ENCODE measurements at places on chromosomes 5 and 9.

GRCh38 chr5:119453040-119453373, 710 bp downstream of the HSD17B4 start:
- no peak for DNase-seq

GRCh38 chr5:144194144-144194543, 23.5 kb downstream of the KCTD16 start:
- DNase-seq: no peak

DNA sequence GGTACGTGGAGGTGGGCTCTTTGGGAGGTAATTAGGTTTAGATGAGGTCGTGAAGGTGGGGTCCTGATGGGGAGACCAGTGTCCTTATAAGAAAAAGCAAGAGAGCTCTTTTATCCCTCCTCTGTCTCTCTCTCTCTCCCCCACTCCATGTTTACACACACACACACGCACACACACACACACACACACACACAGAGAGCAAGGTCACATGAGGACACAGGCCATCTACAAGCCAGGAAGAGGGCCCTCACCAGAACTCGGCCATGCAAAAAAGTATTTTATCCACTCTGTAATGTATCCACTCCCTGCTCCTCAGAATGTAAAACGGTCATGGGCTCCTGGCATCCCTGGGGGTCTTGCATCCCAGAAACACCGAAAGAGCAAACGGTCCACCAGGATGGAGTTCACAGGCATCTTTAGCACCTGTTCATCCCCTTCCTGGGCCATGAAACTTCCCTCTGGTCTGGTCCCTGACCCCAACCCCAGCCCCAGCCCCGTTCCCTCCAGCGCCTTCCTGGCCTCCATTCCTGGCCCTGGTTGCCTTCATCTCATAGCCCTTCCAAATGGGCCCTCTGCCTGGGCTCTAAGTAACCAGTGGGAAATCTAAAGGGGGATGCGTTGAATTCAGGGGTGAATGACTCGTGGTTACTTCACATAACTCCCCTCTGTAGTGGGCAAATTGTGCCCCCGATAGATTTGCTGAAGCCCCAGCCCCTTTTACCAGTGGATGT, 88.8 kb downstream of the NSUN2 start:
- DNase-seq: no peak

- DNase-seq: no peak
Observed at GRCh38 chr5:68077349-68077894, 138.1 kb upstream of the PIK3R1 start.

DNA sequence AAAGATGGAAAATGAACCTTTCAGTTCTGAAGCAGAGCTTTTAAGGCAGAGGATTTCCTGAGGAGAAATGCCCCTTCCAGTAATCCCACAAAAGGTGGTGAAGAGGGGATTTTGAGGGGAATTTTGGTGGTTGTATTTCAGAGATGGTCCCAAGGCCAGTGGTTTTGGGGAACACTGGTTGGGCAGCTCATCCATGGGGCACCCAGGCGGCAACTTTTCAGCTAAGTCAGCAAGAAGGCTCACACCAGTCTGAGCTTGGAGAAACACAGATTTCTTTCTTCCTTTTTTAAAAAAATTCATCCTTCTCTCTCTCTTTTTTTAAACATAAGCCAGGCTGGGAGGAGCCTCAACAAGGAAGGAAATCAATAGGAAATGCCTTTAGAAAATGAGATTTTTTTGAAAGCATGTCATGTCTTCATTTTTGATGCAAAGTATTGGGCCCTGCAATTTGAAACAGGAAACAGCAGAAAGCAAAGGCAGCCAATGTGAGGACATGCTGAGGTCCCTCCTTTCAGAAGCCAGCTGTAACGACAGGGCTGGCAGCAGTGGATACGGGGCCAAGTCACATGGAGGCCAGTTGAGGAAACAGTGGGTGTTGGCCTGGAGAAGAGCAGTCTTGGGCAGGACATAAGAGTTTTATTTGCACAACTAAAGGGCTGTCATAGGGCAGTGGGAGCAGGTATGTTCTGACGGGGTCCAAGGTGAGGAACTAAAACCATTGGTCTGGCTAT, 155.3 kb upstream of the KLF4 start:
- no peak for DNase-seq

DNA sequence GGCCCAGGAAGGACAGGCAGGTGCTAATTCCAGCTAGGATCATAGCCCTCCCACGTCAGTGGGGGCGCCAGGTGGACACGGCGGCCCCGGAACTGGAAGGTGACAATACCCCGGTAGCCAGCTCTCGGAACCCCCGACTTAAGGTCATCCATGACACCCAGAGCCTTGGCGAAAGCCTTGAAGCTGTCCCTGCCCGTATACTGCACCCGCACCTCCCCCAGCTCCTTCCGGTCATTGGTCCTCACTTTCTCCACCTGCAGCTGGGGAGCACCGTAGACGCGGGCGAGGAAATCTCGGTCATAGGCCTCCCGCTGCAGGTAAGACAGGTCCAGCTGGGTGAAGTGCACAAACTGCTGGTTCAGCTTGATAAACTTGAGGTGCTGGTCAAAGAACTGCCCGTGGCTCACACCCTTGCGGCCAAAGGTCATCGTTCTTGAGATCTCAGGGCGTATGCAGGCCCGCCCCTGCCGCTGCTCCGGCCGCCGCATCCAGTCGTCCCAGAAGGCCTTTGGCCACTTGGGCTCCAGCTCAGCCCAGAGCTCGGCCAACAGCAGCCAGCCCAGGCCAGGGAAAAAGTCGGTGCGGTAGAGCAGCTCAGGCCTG, 10.9 kb downstream of the MGAT1 start:
- no peak for DNase-seq

DNA sequence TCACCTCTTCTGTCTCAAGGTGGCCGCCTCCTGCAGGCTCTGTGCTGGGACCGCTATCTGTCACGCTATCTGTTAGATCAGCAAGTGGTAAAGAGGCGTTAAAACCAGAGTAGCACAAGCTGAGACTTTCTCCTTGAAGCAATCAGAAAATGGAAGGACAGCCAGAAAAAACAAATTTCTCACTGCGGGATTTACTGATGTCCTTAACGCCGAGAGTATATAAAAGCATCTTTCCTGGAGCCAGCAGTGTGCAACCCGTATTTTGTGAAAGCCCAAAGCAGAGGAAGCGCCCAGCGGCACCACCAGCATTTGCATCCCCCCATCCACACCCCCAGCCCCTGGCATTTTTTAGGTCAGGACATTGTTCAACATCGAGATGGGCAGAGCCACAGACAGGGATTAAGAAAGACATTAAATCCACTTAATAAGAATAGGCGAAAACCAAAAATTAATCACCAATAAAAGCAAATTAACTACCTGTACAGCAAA, 48.6 kb downstream of the DUSP1 start:
- no peak for DNase-seq

- no peak for DNase-seq
Observed at GRCh38 chr5:150064681-150065220, 21.6 kb downstream of the CSF1R start.

- no peak for DNase-seq
Observed at GRCh38 chr9:85339338-85339737, 402.4 kb downstream of the AGTPBP1 start.

DNA sequence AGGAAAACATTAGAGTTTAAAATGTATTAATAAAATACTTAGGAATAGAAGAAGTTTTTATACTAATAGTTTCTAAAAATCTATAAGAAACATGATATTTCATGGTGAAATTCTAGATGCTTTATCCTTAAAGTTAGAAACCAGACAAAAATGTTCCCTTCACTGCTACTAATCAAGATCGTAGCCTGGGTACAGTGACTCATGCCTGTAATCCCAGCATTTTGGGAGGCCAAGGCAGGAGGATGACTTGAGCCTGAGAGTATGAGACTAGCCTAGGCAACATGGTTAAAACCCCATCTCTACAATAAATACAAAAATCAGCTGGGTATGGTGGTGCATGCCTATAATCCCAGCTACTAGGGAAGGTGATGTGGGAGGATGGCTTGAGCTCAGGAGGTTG, 30.4 kb upstream of the KLF9 start:
- DNase-seq: no peak

DNA sequence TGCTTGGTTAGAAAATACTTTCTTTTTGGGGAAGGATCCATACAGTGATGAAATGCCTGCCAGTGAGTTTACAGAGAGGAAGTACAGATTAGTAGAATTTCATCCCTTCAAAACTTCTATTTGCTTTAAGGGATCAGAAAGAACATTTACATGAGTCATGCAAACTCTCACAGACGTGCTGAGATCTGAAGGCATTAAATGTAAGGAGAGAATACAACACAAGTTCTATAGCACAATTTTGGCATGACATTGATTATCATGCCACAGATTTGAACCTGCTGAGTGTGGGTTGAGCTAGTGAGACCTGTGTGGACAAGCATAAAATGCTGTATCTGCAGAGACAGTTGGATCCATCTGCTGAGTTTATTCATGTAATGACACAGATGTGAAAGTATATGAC, 613.6 kb upstream of the SEMA6A start:
- DNase-seq: no peak

DNA sequence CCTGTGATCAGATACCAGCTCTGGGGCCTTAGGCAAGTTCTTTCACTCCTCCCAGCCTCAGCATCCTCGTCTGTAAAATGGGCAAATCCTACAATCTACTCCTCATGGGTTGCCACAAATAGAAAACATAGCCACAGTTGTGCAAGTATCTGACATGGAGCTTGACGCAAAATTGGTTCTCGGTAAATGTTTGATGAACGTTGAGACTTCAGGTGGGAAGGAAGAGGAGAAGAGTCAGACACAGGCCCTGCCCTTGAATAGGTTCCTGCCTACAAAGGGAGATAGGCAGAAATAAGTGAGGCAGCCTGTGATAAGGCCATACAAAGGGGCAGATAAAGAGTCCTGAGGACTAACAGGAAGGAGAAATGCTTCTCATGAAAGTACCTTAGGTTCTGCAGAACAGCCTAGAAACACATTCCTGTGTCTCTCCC, 26.1 kb upstream of the CPEB4 start:
- DNase-seq: no peak

DNA sequence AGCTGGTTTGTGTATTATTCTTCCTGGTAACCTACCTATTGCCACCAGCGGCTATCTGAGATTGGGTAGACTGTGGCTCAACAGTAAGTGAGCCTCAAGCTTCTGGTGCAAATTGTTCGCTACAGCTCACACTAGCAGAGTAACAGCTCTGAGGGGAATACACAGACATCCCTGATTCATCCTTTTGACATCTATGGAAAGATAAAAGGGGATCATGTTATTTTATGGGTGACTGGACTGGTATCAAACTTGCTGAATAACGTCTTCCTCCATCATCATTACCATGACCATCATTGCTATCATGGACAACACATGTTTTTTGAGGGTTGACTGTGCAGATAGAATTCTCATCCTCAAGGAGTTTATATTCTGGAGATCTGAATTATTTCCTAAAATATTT, 129.6 kb downstream of the PIK3R1 start:
- no peak for DNase-seq

- DNase-seq: no peak
Observed at GRCh38 chr9:96209407-96210271, 92.3 kb downstream of the HSD17B3 start.

DNA sequence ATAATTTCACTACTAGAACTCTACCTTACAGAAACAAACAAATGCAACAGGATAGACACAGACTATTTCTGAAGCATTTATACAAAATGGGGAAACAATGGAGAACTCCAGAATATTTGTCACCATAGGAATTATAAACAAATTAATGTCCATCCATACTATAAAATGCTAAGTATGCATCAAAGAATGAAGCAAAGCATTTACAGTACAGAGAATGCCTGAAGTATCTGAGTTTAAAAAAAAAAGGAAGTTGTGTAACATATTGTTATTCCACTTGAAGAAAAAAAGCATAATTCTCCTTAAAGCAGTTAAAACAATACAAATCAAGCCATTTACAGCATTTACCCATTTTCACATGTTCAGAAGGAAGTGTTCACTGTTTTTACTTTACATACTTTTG, 53.0 kb downstream of the DROSHA start:
- DNase-seq: no peak

- no peak for DNase-seq
Observed at GRCh38 chr5:143119881-143120341, 283.6 kb downstream of the NR3C1 start.

GRCh38 chr5:98769959-98770208, 3.6 kb upstream of the RGMB start:
- no peak for DNase-seq

- no peak for DNase-seq
Observed at GRCh38 chr9:22045423-22045822, 36.3 kb upstream of the CDKN2B start.

GRCh38 chr5:179800071-179800695, 6.4 kb downstream of the LTC4S start:
- no peak for DNase-seq

DNA sequence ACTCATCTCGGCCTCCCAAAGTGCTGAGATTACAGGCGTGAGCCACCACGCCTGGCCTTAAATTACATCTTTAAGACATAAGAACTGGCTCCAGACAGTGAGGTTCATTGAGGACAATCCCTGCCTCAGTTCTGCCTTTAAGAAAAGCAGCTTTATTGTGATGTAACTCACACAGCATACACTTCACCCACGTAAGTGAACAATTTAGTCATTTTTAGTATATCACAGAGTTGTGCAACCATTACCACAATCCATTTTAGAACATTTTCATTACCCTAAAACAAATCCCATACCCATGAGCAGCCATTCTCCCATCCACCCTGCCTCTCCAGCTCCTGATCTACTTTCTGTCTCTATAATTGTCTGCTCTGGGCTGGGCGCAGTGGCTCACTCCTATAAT, 24.0 kb upstream of the LTC4S start:
- no peak for DNase-seq

GRCh38 chr5:141806626-141807025, 71.6 kb downstream of the PCDH1 start:
- no peak for DNase-seq

- no peak for DNase-seq
Observed at GRCh38 chr5:67904366-67904765, 311.2 kb upstream of the PIK3R1 start.

DNA sequence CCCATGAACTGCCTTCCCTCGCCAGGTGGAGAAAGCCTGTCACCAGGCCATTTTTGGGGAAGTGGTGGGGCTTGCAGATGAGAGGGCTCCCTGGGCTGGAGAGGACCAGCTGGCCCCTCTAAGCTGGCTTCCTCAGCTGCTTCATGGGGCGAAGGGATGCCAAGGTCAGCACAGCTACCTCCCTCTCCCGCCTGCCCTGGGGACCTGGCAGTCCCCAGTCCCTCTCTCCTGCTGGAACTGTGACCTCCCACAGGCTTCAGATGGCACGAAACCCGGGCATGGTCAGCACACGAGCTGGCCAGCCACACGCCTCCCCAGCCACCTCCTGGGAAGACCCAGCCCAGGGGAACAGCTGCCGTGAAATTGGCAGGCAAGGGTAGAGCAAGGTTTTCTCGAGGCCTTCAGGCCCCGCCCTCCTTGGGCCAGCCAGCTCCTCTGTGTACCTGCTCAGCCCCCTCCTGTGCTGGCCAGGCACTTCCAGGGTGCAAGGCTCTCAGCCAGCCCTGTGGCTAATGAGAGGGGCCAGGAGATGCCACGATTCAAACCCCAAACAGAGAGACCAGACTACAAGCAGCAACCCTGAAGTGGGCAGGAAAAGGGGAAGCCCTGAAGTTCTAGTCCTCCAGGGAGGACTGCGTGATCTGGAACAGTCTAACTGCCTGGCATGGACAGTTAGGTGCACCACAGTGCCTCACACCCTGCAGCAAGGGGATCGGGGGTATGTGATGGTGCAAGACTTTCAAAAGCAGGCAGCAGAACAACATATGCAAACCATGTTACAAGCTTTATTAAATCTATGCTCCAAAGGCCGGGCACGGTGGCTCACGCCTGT, 12.9 kb downstream of the PLPP7 start:
- DNase-seq: no peak
